ENCODE measurements at places on chromosomes 2 and 18.
A peak's percentile ranks its signal among the peaks of the same experiment; 100 is the strongest.

- no peak for DNase-seq
Measured at GRCh38 chr2:1631292-1632001, 112.9 kb downstream of the PXDN start.

GRCh38 chr2:11080253-11081115 lies 74.8 kb upstream of the SLC66A3 start:
- DNase-seq = no peak

- DNase-seq = no peak
Measured at GRCh38 chr18:26777351-26778053, 88.0 kb downstream of the AQP4 start.

- no peak for DNase-seq
Measured at GRCh38 chr2:235054475-235054874, 102.7 kb downstream of the SH3BP4 start.

DNA sequence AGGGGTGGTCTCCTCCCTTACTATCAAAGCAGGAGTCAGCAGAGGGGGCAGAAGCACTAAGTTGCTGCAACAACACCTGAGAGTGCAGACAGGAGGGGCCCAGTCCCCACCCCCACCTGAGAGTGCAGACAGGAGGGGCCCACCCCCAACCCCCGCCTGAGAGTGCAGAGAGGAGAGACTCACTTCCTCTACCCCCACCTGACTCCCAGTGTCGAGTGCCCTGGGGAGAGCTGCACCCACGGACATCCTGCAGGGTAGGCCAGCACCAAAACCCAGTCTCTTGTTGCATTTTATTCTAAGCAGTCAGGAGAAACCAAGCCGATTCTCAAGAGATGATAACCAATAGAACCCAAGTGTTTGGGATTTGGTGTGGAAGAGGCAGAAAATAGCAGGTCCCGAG lies 78.4 kb downstream of the NAPG start:
- DNase-seq = no peak

DNA sequence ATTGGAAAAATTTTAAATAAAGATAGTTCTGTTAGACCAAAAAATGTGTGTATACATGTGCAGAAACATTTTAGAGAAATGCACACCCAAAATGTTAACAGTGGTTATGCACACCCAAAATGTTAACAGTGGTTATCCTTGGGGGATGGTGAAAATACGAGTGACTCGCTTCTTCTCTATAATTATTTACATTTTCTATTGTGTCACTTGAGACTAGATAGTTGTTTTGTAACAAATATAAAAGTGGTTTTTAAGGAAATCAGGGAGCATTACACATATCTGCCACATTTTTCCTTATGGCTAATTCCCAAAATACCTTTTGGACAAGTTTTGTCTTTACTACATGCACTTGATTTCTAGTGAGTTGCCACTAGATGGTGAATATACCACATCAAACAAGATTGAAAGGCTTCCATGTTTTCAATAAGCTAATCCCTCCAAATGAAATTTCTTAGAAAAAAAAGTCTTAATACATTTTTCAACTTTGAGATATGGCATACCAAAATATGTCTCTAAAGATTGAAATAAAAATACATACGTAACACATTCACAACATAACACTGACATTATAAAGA lies 9.0 kb upstream of the HIBCH start:
- no peak for DNase-seq

DNA sequence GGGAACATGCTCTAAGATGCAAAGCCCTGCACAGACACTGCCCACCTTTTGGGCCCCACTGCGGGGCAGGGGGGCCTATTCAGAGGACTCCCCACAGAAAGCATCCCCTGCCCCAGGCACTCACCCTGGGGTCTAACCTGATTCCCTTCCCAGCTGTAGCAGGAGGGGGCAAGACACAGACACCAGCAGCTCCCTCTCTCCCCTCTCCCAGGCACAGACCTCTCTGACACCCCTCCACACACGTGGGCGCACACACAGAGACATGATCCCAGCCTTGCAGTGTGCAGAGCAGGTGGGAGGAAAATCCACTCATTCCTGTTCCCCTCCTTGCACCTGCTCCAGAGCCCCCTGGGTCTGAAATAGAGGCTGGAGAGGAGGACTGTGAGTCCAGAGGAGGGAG lies 10.7 kb downstream of the TNS1 start:
- no peak for DNase-seq

GRCh38 chr2:8329660-8330622 lies 351.9 kb upstream of the ID2 start:
- DNase-seq = no peak

DNA sequence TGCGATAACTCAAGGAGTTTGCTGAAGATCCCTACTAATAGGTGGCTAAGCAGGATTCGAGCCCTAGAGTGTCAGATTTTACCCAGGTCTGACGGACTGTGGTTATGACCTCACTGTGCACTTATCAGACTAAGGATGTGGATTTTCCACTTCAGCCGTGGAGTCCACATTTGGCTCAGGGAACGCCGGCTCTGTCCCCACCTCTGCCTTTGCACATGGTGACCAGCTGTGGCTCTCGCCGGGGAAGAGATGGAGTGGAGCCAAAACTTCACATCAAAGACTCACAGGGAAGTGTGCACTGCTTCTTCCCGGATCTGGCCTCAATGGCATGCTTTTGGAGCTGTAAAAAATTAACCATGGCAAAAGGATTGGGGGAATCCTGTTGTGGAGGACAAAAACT lies 249.3 kb upstream of the APCDD1 start:
- DNase-seq = peak; percentile 85

DNA sequence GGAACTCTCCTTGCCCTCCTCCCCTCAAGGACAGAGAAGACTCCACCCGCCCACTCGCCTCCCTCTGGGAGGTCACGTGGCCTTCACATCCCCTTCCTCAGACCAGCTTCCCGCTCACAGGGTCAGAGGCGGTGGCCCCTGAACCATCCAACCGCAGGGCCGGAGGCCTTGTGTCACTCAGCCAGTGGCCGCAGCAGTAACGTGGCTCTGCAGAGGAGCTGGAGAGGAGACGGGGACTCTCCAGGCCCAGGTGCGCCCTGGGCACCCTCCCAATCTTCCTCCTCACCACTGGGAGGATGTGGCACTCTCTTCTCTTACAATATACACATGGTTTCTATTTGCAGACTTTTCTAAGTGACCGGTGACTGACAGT lies 161.7 kb downstream of the TWIST2 start:
- no peak for DNase-seq

DNA sequence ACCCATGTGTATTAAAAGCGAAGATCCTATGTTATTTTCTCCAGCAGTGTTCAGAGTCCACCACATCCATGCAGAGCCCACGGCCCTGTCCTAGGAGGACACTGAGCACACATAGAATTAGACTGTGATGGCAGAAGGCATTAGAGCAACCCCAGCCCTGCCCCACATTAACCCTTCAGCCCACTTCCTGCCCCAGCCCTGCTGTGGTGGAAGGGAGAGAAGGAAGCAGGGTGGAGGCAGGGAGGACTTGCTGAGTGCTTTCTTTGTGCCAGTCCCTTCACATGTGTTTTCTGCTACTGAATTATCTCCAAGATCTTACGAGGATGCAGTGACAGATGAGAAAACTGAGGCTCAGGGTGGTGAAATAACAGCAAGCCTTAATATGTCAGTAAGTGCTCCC lies 339.0 kb downstream of the SMAD2 start:
- DNase-seq = no peak

GRCh38 chr2:181152226-181152625 lies 171.8 kb downstream of the UBE2E3 start:
- DNase-seq = no peak

- DNase-seq = no peak
Measured at GRCh38 chr18:14924226-14924625, 176.3 kb downstream of the ANKRD30B start.

- DNase-seq = no peak
Measured at GRCh38 chr2:223724861-223725260, 112.5 kb downstream of the AP1S3 start.

DNA sequence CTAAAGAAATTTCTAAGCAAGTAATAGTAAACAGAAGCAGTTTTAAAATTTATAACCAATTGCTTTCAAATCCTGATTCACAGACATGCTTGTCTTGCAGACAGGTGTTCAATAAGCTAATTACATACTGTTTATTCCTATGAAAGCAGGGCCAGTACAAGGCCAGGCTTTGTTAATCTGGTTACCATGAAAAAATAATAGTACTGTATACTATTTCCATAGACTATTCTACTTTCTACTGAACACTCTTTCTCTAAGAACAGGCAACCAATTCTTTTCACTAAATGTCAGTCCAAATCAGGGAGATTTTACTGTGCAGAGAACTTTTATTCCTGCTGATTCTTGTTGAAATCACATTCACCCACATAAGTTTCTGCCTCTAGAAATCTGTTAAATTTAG lies 2.9 kb upstream of the SRSF7 start:
- no peak for DNase-seq

- DNase-seq = no peak
Measured at GRCh38 chr2:175418224-175418835, 236.8 kb upstream of the ATP5MC3 start.
